NCI-H524 treated with DMSO at 0.1 percent for 48 hours (cell line): ENCODE measurements at places on chromosomes 3 and 15.

DNA sequence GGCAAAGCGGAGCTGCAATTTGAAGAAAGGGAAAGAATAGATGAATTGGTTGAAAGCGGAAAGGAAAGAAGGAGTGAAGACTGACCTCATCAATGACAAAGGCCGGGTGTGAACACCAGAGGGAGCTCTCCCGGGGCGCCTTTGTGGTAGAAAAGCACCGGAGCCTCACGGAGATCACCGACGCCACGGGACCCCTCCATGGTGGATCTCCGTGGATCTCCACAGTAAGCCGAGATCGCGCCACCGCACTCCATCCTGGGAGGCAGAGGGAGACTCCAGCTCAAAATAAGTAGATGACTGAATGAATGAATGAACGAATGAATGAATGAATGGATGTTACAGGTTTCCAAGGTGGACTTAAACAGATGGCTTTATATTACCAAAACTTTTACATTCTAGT, 25.0 kb downstream of the GPR160 start:
- no peak for DNase-seq

GRCh38 chr15:56469483-56469882, 4.5 kb upstream of the MNS1 start:
- no peak for DNase-seq

DNA sequence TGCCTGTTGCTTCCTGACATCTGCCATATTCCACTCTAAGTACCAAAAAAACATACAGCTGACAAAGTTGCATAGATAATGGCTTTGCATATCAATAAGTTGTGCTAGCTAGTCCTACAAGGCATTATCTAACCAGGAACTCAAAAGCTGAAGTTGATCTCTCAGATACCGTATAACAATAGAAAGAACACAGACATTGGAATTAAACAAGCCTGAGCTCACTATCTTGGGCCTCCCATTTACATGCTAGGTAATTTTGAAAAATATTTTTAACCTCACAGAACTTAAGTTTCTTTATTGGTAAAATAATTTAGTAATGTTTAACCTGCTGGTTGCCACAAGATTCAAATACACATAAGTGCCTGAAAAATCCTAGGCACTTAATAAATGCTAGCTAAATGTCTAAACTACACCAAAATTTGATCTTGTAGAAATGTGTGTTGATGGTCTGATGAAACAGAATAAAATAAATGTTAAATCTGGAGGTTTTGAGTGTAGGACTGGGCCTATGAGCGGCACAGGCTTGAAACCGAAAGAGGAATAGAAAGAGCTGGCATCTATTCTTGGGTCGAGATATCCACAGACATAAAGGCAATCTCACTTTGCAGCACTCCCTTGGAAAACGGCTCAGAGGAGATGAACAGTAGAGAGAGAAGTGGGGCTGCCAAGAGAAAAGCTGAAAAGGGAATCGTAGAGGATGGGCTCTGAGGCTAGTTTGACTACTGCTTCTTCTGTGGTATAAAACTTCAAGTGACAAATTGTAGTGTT, 29.9 kb upstream of the TTC14 start:
- no peak for DNase-seq

DNA sequence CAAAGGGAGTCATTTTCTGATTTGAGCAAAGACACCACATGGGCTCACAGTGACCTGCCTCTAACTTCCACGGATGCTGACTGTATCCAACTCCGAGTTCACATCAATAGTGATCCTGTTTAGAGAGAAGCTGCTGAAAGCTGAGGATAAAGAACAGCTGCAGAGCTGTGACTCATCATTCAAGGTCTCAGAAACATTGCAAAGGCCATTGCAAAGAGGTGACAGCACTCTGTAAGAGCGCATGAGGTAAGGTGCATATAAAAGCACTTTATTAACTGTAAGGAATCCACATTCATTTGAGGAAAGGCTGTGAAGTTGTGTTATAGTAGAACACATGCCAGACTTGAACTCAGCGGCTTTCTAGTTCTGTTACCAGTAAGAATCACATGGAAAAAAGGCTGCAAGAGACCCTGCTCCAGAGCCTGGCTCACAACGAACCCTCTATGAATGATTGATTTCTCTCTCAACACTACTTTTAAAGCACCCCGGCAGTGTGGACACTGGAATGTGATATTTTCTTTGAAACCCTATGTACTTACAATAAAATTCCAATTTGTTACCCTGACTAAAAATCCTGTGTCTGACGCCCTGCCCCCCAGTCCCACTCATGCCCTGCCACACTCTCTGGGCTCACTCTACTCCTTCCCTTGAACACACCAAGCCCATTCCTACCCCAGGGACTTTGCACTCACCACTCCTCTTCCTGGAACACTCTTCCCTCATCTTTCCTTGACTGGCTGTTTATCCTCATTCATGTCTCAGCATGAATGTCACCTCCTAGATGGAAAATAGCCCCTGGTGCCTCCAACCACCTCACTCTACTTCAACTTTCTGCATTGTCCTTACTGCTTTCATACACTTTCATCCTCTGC, 111.2 kb downstream of the LSM3 start:
- no peak for DNase-seq

GRCh38 chr3:171427771-171428320, 32.4 kb downstream of the TNIK start:
- DNase-seq: no peak

GRCh38 chr15:55703873-55704301, 39.1 kb downstream of the PRTG start:
- no peak for DNase-seq

- DNase-seq: no peak
Observed at GRCh38 chr3:30273304-30274072, 332.9 kb upstream of the TGFBR2 start.

- DNase-seq: no peak
Observed at GRCh38 chr15:75062706-75063105, 39.3 kb downstream of the PPCDC start.

DNA sequence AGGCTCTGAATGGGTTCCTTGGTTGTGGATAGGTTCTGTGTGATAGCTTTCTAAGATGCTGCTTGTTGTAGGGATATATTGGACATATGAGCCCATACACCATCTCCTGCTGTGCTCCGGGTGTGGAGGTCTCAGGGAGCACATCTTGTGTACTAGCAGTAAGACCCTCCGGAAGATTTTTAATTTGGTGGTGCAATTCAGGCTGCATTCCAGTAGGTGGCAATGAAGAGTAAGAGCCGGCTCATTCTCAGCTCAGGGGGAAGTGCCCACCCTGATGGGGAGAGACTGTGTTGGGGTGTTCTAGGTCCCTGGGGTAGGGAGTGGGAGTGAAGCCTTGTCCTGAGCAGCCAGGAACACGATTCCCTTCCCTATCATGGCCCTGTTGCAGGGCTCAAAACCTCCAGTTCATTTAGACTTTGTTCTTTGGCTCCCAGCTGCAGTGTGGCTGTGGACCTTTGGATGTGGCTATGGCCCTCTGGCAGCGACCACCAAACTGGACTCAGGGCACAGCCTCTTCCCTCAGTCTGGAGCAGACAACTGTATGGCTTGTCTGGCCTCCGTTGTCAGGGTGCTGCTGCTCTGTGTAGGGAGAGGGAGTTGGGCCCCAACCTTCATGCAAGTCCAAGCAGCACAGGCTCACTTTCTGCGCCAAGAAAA, 104.7 kb downstream of the UNC13C start:
- no peak for DNase-seq

GRCh38 chr3:155651489-155652218, 93.2 kb downstream of the PLCH1 start:
- DNase-seq: no peak

DNA sequence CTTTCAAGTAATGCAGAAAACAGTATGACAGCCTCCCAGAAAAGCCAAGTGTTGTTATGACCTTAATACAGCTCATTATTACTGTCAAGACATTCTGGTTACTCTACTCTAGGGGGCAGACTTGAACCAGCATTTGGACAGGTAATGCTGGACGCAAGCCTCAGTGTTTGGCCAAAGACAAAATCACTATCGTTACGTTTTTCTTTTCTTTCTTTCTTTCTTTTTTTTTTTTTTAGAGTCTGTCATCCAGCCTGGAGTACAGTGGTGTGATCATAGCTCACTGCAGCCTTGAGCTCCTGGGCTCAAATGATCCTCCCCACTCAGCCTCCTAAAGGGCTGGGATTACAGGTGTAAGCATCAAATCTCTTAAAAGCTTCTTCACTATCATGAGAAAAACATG, 29.4 kb upstream of the TMEM45A start:
- no peak for DNase-seq

- no peak for DNase-seq
Observed at GRCh38 chr3:43138488-43139231, 32.8 kb upstream of the POMGNT2 start.

GRCh38 chr3:15337963-15338362, 5.6 kb upstream of the SH3BP5 start:
- DNase-seq: no peak

DNA sequence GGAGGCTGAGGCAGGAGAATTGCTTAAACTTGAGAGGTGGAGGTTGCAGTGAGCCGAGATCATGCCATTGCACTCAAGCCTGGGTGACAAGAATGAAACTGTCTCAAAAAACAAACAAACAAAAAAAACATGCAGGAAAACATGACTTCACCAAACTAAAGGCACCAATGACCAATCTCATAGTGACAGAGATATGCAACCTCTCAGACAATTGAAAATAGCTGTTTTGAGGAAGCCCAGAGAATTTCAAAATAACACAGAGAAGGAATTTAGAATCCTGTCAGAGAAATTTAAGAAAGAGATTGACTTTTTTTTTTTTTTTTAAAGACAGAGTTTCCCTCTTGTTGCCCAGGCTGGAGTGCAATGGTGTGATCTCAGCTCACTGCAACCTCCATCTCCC, 26.1 kb downstream of the NCBP2 start:
- no peak for DNase-seq

- DNase-seq: no peak
Observed at GRCh38 chr3:17730318-17730967, 12.0 kb downstream of the TBC1D5 start.

DNA sequence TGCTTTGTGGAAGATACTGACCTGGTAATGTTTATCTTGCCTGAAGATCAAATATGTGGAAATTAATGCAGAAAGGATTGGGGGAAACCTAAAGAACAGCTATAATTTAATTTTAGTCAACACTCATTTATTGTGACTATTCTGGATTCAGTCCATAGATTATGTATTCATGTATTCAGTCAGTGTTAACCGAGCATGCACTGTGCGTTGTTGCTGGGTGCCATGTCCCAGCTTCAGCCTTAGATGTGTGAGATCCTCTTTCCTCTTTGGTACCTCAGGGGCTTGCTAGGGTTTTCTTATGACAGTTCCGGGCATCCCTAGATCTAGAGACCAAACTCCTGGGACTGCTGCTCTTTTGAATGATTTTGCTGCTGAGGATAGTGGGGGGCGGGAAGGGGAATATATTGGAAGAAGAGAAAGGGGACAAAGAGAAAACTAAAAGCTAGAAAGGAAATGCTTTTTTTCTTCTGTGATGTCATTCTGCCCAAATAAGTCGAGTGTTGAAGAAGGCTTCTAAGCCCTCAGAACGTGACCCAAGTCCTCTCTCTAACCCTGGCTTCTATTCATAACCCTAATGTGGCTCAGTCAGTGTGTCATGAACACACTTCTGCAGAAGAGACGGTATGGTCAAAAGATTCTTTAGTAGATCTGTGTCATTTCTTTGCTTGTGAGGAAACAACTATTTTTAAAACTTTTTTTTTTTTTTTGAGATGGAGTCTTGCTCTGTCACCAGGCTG, 33.5 kb downstream of the STARD9 start:
- no peak for DNase-seq

- DNase-seq: no peak
Observed at GRCh38 chr15:49423021-49423420, at the start of gene FGF7. Gene FGF7 (plus strand): TSS chr15:49423242. CDS start chr15:49424298, 1,056 bp downstream.

DNA sequence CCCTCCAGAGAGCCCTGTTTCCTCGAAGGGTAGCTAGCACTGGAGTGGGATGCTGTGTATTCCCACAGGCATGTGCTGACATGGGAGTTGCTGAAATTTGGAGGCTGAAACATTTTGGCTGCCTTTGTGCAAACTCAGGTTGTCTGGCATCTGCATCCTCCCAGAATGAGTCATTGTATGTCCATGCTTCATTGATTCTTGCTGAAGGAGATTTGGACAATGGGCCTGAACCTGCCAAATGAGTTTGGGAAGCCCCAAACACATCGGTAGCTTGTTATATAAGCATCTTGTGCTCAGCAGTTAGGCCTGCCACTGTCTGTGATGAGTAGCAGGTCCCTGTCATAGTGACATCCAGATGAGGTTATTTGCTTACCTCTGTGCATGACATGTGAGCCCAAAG, 160.0 kb downstream of the IL5RA start:
- DNase-seq: no peak

DNA sequence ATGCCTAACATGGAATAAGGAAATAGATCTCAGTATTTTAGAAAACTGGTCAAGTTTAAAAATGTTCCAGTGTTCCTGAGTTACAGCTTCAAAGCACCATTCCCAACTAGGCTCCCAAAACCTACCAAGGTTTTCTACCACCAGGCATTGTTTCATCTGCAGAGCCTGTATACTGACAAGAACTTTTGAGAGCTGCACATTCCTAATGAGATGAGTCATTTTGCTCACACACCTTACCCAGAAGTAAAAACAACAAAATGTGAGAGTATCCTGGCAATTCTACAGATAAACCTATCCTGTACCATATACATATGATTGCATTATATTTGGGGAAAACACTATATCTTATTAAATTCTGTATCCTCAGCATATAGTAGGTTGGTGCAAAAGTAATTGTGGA, 90.7 kb downstream of the ATP8B4 start:
- DNase-seq: no peak

DNA sequence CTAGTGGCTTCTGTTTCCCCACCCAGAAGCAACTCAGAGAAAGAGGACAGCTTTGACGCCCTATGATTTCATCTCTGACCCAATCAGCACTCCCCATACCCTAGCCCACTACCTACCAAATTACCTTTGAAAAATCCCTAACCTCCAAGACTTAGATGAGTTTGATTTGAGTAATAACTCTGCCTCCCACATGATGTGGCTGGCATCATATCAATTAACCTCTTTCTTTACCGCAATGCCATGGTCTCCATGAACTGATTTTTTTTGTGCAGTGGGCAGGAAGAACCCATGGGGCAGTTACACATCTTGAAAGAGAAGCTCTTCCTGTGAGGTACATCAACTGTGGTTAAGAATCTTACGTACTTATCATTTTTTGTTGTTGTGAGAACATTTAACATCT, 25.5 kb upstream of the APOD start:
- DNase-seq: no peak

DNA sequence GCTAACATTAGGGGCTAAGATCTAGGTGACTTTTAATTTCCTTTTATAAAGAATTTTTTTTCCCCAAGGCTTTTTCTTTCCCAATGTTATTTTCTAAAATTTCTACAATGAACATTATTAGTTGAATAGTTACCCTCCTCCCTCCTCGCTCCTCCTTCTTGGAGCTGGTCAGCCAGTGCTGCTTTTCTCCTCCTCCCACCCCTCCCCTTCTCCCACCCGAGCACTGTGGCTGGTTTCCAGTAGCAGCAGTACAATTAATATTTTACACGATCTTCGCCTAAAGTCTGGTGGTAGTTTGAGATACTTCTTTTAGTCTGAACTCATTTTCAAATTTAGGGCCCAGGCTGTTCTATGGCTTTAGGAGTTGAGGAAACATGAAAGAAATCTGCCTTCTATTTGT, 41.6 kb downstream of the EEFSEC start:
- DNase-seq: no peak

- DNase-seq: no peak
Observed at GRCh38 chr3:186517218-186517617, 27.0 kb downstream of the CRYGS start.

GRCh38 chr3:59185591-59186369, 136.0 kb upstream of the CFAP20DC start:
- no peak for DNase-seq

- DNase-seq: no peak
Observed at GRCh38 chr3:37224879-37225278, 50.5 kb upstream of the LRRFIP2 start.
